ENCODE measurements at places on chromosomes 6 and 20. TPM values are rescaled to one million over a fixed set of nuclear protein-coding genes. Genes with fewer than 3 reads are reported as not detected.
A peak's percentile ranks its signal among the peaks of the same experiment; 100 is the strongest.

DNA sequence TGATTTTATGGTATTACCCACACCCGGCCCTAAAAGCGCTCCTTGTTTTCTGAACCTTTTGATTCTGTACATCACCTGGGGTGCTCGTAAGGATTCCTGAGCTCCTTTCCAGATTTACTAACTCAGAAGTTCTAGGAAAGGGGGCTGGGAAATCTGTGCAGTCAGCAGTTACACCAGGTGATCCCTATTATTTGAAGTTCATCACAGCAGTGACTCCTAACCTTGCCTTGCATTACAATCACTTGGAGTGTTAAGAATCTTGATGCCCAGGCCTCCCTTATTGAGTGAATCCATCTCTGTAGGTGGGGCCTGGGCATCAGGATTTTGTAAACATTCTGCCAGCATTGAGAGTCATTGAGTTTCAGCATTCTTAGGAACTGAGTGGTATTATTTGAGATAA is 44.7 kb downstream of the BMP6 start:
- peaks cover 11% of the 10 kb centered on the region for H3K27me3 ChIP-seq
- no peak overlapping the region for H3K27ac ChIP-seq
- no peak overlapping the region for H3K4me3 ChIP-seq
- no peak for DNase-seq
- H3K4me1 ChIP-seq: no peaks in the 10 kb centered on the region

GRCh38 chr6:162468326-162468725 is 259.2 kb downstream of the PRKN start:
- no peak for DNase-seq
- no peaks in the 10 kb centered on the region for H3K27me3 ChIP-seq
- no peak overlapping the region for H3K4me3 ChIP-seq

- H3K4me1 ChIP-seq: peaks cover 3% of the 10 kb centered on the region
- no peaks in the 10 kb centered on the region for H3K27me3 ChIP-seq
- no peak overlapping the region for H3K4me3 ChIP-seq
- no peak overlapping the region for H3K27ac ChIP-seq
- no peaks in the 10 kb centered on the region for H3K36me3 ChIP-seq
- no peak for DNase-seq
These were observed 47.6 kb downstream of the PPP1R3G start for GRCh38 chr6:5132731-5133130.

GRCh38 chr6:36631326-36632011 is 37.3 kb downstream of the SRSF3 start:
- no peak for DNase-seq
- H3K27ac ChIP-seq: no peak overlapping the region
- peaks cover 7% of the 10 kb centered on the region for H3K4me1 ChIP-seq
- H3K27me3 ChIP-seq: no peaks in the 10 kb centered on the region

Gene SAMD3
- total RNA-seq: 4.6 TPM

DNA sequence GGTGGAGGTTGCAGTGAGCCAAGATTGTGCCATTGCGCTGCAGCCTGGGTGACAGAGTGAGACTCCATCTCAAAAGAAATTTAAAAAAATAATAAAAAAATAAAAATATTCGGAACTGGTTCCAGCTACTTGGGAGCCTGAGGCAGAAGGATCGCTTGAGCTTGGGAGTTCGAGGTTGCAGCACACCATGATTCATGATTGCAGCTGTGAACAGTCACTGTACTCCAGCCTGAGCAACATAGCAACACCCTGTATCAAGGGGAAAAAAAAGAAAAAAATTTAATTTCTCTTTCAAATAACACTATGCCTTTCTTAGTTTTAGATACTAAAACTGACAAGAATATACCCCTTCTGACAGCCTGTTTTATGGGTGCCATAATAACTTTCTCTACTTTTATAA is 10.5 kb downstream of the KDM1B start:
- no peak for DNase-seq
- peaks cover 14% of the 10 kb centered on the region for H3K36me3 ChIP-seq
- no peak overlapping the region for H3K27ac ChIP-seq
- no peaks in the 10 kb centered on the region for H3K27me3 ChIP-seq
- H3K4me1 ChIP-seq: peaks cover 9% of the 10 kb centered on the region

GRCh38 chr20:62758226-62758912 is 37.9 kb upstream of the MRGBP start:
- peaks cover 8% of the 10 kb centered on the region for H3K27me3 ChIP-seq
- H3K4me3 ChIP-seq: no peak overlapping the region
- no peaks in the 10 kb centered on the region for H3K36me3 ChIP-seq

GRCh38 chr6:7201444-7201731 is 93.6 kb downstream of the RREB1 start:
- no peak overlapping the region for H3K4me3 ChIP-seq
- no peak for DNase-seq
- peaks cover 35% of the 10 kb centered on the region for H3K4me1 ChIP-seq
- H3K27ac ChIP-seq: no peak overlapping the region
- H3K27me3 ChIP-seq: no peaks in the 10 kb centered on the region

Gene RGS17
- not detected for total RNA-seq

DNA sequence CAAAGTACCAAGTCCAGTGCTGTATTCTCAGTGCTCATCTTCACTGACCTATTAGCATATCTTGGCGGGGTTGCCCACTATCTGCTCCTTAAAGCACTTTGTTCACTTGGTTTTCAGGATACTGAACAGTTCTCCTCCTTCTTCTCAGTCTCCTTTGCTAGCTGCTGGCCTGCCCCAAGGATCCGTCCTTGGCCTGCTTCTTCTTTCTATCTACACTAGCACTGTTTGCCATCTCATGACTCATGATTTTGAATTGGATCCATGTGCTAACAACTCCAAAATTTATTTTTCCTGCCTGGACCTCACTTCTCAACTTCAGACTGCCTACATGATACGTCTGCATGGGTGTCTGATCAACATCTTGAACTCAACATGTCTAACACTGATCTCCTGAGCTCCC is 15.5 kb downstream of the TPD52L1 start:
- DNase-seq: no peak
- H3K36me3 ChIP-seq: no peaks in the 10 kb centered on the region
- H3K27ac ChIP-seq: no peak overlapping the region
- H3K27me3 ChIP-seq: peaks cover 21% of the 10 kb centered on the region

DNA sequence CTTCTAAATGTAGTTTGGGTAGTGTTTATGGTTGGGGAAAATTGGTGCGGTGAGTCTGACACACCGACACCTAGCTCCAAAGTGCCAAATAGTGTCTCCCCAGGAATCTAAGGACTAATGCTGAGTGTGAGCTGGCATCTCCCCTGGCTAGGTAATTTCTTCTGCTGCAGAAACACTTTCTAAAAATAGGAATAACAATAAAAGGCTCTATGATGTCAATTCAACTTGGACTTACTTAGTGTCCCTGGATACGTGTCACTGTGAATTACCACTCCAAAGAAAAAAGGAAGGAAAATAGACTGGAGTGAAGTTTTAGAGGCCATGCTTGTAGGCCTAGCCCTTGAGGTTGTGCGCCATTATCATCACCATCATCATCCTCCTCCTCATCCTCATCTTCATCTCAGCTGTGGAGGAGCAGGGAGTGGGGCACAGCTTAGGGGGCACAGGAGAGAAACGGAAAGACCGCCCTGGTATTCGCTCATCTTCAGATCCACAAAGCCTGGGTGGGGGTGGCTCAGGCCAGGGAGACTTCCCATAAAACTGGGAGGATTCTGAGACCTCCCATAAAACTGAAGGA is 89.6 kb downstream of the TBC1D7 start:
- H3K4me3 ChIP-seq: no peak overlapping the region
- peaks cover 9% of the 10 kb centered on the region for H3K27me3 ChIP-seq
- peaks cover 5% of the 10 kb centered on the region for H3K4me1 ChIP-seq

DNA sequence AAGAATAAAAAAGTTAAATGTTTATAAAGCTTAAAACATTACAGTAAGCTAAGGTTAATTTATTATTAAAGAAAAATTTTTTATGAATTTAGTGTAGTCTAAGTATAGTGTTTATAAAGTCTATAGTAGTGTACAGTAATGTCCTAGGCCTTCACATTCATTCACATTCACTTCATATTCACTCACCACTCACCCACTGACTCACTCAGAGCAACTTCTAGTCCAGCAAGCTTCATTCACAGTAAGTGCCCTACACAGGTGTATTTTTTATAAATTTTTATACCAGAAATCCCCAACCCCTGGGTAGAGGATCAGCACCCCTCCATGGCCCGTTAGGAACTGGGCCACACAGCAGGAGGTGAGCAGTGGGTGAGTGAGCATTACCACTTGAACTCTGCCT is 24.3 kb upstream of the ADGRF1 start:
- no peaks in the 10 kb centered on the region for H3K36me3 ChIP-seq
- H3K27me3 ChIP-seq: no peaks in the 10 kb centered on the region
- H3K27ac ChIP-seq: no peak overlapping the region
- no peak for DNase-seq

Gene SPTLC3
- total RNA-seq: 2.0 TPM

Gene ANKRD6
- 5.5 TPM for total RNA-seq

Gene MEI4
- total RNA-seq: not detected

- H3K36me3 ChIP-seq: no peaks in the 10 kb centered on the region
- no peak for DNase-seq
- H3K4me1 ChIP-seq: peaks cover 19% of the 10 kb centered on the region
- H3K27me3 ChIP-seq: peaks cover 43% of the 10 kb centered on the region
- H3K27ac ChIP-seq: no peak overlapping the region
- H3K4me3 ChIP-seq: no peak overlapping the region
These were observed 3.2 kb downstream of the GPR63 start for GRCh38 chr6:96834070-96834469.

Gene TXLNB
- 0.22 TPM for total RNA-seq

- no peak for DNase-seq
- H3K4me1 ChIP-seq: peaks cover 29% of the 10 kb centered on the region
- H3K27ac ChIP-seq: no peak overlapping the region
- H3K27me3 ChIP-seq: peaks cover 15% of the 10 kb centered on the region
- peaks cover 8% of the 10 kb centered on the region for H3K36me3 ChIP-seq
These were observed 113.2 kb downstream of the ZDHHC14 start for GRCh38 chr6:157494132-157494710.

Gene VSTM2L
- 0.60 TPM for total RNA-seq

GRCh38 chr20:14992961-14993360 is 655.5 kb upstream of the FLRT3 start:
- no peak for DNase-seq
- H3K27ac ChIP-seq: no peak overlapping the region
- H3K4me3 ChIP-seq: no peak overlapping the region
- no peaks in the 10 kb centered on the region for H3K36me3 ChIP-seq

DNA sequence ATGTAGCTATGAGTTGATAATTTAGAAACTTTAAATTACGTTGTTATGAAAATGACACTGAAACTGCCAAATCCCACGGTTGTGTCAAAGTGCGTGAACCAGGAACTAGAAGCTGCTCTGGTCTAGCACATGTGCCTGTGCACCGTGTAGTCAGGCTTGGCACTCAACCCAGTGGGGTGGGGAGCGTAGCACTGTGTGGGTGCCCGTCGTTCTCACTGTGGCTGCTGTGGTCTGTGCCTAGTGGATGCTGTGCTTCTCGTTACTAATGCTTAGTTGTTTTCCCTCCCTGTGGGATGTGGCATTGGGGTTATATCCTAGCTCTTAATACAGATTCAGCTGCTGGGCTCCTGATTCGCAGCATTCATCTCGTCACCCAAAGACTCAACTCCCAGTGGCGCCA is 46.2 kb upstream of the ADIG start:
- no peak overlapping the region for H3K27ac ChIP-seq
- no peaks in the 10 kb centered on the region for H3K27me3 ChIP-seq
- DNase-seq: peak; percentile 24
- H3K4me1 ChIP-seq: no peaks in the 10 kb centered on the region

Gene RAMACL
- total RNA-seq: 0.95 TPM

Gene GLP1R
- 0.77 TPM for total RNA-seq

- H3K27ac ChIP-seq: no peak overlapping the region
- no peak overlapping the region for H3K4me3 ChIP-seq
- H3K27me3 ChIP-seq: no peaks in the 10 kb centered on the region
These were observed 15.5 kb downstream of the SDCBP2 start for GRCh38 chr20:1313236-1313964.

- no peaks in the 10 kb centered on the region for H3K27me3 ChIP-seq
- DNase-seq: no peak
- peaks cover 2% of the 10 kb centered on the region for H3K36me3 ChIP-seq
- no peak overlapping the region for H3K27ac ChIP-seq
These were observed 11.0 kb upstream of the SLC22A1 start for GRCh38 chr6:160110586-160111123.

GRCh38 chr6:73460056-73460455 is 1.5 kb upstream of the MTO1 start:
- peak overlapping the region; percentile 81 for H3K4me3 ChIP-seq
- DNase-seq: no peak
- no peaks in the 10 kb centered on the region for H3K27me3 ChIP-seq
- H3K36me3 ChIP-seq: peaks cover 6% of the 10 kb centered on the region
- H3K27ac ChIP-seq: peak overlapping the region; percentile 91
- peaks cover 51% of the 10 kb centered on the region for H3K4me1 ChIP-seq

DNA sequence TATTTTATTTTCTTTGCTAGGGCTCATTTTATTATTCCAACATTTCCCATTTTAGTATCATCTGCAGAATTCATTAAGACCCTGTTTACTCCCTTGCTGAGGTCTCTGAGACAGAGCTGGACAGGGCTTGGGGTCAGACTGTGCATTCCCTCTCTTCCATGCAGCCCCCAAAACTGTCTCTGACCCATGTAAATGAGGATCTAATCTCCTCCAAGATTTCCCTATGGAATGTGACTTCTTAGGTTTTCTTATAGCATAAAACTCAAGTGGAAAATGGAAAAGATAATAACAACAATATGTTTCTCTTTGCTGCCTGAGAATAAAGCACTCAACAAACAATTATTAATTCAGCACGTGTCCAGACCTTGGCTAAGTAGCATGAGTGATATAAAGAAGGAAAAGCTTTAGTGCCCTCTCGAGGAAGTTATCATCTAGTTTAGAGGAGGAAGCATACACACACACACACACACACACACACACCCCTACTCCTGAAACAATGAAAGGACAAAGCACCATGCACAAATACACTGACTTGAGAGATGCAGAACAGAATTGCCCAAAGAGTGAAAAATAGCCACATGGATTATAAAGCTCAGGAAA is 815.5 kb downstream of the BCKDHB start:
- no peak overlapping the region for H3K4me3 ChIP-seq
- H3K27me3 ChIP-seq: no peaks in the 10 kb centered on the region
- no peak overlapping the region for H3K27ac ChIP-seq
- no peak for DNase-seq
- no peaks in the 10 kb centered on the region for H3K4me1 ChIP-seq

- peaks cover 23% of the 10 kb centered on the region for H3K27me3 ChIP-seq
- H3K4me1 ChIP-seq: peaks cover 31% of the 10 kb centered on the region
- no peaks in the 10 kb centered on the region for H3K36me3 ChIP-seq
- no peak overlapping the region for H3K4me3 ChIP-seq
- no peak overlapping the region for H3K27ac ChIP-seq
These were observed 31.5 kb downstream of the PMEPA1 start for GRCh38 chr20:57678340-57678739.

- no peaks in the 10 kb centered on the region for H3K36me3 ChIP-seq
- H3K4me3 ChIP-seq: no peak overlapping the region
- no peak overlapping the region for H3K27ac ChIP-seq
- DNase-seq: no peak
- peaks cover 4% of the 10 kb centered on the region for H3K4me1 ChIP-seq
These were observed 72.7 kb upstream of the GATA5 start for GRCh38 chr20:62548471-62548870.
